Gastrocnemius medialis (tissue), 4 donors: ENCODE measurements at places on chromosomes 5 and 9. TPM values are rescaled to one million over a fixed set of nuclear protein-coding genes. Genes with fewer than 3 reads are reported as not detected.

DNA sequence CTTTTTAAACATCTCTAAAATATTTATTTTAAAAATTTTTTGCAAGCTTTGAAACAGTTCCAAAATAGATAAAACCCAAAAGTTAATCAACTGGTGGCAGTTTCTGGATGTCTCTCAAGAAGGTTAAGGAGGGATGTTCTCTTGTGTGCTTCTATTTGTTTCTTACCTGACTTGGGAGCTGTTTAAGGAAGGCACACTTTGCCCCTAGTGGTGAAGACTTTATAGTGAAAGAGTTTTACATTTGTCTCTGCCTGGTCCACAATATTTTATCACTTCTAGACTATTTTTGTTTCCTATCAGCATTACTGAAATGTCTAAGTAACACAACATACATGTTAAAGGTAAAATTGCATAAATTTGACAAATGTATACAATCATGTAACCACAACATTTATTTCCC is 552.8 kb downstream of the SEMA5A start:
- H3K4me3 ChIP-seq, result no peak overlapping the region
- H3K27me3 ChIP-seq, result no peaks in the 10 kb centered on the region
- DNase-seq, result no peak
- H3K27ac ChIP-seq, result no peak overlapping the region

CTSV gene
- total RNA-seq, result 0.58 TPM

DNA sequence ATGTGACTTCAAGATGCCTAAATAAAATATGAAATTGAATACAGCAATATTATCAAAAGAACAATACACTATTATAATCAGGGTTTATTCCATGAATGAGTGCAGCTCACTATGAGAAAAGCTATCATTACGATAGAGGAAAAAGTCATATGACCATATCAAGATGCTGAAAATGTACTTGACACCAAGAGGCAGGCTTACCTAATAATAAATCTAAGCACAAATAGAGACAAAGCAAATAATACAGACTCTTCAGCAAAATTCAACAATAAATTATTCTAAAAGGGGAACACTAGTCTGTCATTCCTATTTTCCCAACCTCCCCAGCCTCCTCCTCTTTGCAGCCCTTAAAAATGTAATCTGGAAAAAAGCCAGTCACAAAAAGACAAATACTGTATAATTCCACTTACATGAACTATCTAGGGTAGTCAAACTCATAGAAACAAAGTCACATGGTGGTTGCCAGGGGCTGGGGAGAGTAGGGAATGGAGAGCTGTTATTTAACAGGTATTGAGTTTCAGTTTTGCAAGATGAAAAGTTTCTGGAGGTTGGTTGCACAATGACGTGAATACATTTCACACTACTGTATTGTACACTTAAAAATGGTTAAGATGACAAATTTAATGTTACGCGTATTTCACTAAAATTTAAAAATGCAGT is 148.4 kb downstream of the NFIB start:
- no peak for DNase-seq
- H3K36me3 ChIP-seq, result no peaks in the 10 kb centered on the region
- peaks cover 37% of the 10 kb centered on the region for H3K4me1 ChIP-seq
- H3K27me3 ChIP-seq, result no peaks in the 10 kb centered on the region
- no peak overlapping the region for H3K27ac ChIP-seq

- no peaks in the 10 kb centered on the region for H3K27me3 ChIP-seq
- no peak overlapping the region for H3K27ac ChIP-seq
- no peaks in the 10 kb centered on the region for H3K36me3 ChIP-seq
- DNase-seq, result no peak
- H3K4me1 ChIP-seq, result no peaks in the 10 kb centered on the region
Measured at GRCh38 chr9:135785013-135785575, 83.1 kb downstream of the KCNT1 start.

ARHGEF28 gene
- total RNA-seq, result 0.90 TPM

- H3K4me3 ChIP-seq, result no peak overlapping the region
- H3K4me1 ChIP-seq, result no peaks in the 10 kb centered on the region
- no peaks in the 10 kb centered on the region for H3K36me3 ChIP-seq
Measured at GRCh38 chr5:138408023-138408422, 30.8 kb upstream of the REEP2 start.

- H3K27ac ChIP-seq, result no peak overlapping the region
- H3K27me3 ChIP-seq, result no peaks in the 10 kb centered on the region
- H3K4me1 ChIP-seq, result no peaks in the 10 kb centered on the region
- no peak overlapping the region for H3K4me3 ChIP-seq
- no peak for DNase-seq
Measured at GRCh38 chr5:113575074-113575473, 61.6 kb downstream of the YTHDC2 start.

- no peaks in the 10 kb centered on the region for H3K36me3 ChIP-seq
- H3K27ac ChIP-seq, result no peak overlapping the region
- peaks cover 5% of the 10 kb centered on the region for H3K4me1 ChIP-seq
- no peak for DNase-seq
- H3K4me3 ChIP-seq, result no peak overlapping the region
Measured at GRCh38 chr5:80208381-80208780, 47.5 kb downstream of the SERINC5 start.

- no peaks in the 10 kb centered on the region for H3K4me1 ChIP-seq
- H3K4me3 ChIP-seq, result no peak overlapping the region
- no peak overlapping the region for H3K27ac ChIP-seq
- no peak for DNase-seq
Measured at GRCh38 chr9:28616310-28616709, 1043.0 kb upstream of the C9orf72 start.

DNA sequence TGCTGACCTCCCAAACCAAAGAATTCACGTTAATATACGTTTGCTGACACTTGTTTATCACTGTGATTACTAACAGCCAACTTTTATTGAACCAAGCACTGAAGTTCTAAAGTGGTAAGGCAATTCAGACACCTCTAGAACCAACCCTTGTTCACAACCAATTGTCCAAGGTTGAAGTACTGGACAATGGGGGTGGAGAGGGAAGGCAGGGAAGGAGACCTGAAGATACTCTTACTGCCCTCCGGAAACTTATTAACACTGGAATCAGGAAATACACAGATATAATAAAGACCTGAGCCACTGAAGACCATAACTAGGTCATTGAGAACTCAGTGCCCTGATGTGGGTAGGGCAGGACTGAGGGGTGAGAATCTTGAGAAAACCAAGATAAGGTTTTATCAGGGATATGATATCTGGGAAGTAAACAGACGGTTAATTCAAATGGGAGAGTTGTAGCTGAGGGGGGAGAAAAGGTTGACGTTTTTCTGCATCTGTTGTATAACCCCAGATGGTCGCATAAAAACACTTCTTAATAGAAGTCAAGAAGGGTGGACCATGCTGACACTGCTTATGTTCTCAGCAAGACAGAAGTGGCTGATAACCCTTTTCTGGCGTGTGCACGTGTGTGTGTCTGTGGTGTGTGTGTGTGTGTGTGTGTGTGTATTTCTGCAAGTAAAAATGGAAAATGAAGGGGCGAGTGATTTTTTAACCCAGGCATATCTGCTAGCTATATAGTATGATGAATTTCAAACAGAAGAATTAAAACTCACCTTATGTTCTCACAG is 125.9 kb downstream of the LHFPL2 start:
- no peak for DNase-seq
- peaks cover 24% of the 10 kb centered on the region for H3K4me1 ChIP-seq
- H3K36me3 ChIP-seq, result no peaks in the 10 kb centered on the region
- no peak overlapping the region for H3K27ac ChIP-seq

DNA sequence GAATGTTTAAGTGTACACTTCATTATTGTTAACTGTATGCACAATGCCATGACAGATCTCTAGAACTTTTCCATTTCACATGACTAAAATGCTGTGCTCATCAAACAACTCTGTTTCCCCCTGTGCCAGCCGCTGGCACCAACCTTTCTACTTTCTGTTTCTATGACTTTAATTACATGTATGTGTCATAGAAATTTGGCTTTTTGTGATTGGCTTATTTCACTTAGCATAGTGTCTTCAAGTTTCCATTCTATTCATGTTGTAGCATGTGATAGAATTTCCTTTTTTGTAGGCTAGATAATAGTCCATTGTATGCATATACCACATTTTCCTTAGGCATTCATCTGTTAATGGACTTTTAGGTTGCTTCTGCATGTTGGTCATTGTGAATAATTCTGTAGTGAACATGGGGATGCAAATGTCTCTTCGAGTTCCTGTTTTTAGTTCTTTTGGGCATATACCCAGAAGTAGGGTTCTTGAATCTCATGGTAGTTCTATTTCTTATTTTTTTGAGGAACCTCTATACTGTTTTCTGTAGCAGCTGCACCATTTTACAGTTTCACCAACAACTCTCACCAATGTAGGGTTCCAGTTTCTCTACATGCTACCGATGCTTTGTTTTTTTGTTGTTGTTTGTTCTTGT is 184.4 kb upstream of the DMRT1 start:
- no peaks in the 10 kb centered on the region for H3K36me3 ChIP-seq
- no peak overlapping the region for H3K27ac ChIP-seq
- no peaks in the 10 kb centered on the region for H3K27me3 ChIP-seq
- H3K4me3 ChIP-seq, result no peak overlapping the region
- DNase-seq, result no peak

PRLR gene
- total RNA-seq, result 0.55 TPM

PLCXD3 gene
- 1.2 TPM for total RNA-seq

TRAF1 gene
- 1.6 TPM for total RNA-seq

IRX2 gene
- total RNA-seq, result not detected

DNA sequence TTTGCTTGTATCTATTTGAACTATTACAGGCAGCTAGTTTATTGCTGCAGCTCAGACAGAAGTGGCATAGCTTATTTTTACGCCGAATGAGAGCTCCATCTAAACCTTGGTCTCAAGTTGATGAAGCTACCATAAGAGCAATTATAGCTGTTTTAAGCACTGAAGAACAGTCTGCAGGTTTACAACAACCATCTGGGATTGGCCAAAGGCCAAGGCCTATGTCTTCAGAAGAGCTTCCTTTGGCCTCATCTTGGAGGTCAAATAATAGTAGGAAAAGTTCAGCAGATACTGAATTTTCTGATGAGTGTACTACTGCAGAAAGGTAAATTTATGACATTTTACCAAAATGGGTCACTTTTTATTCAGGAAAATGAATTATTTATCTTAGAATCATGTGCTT is 67.9 kb downstream of the YTHDC2 start:
- no peak overlapping the region for H3K27ac ChIP-seq
- peaks cover 24% of the 10 kb centered on the region for H3K36me3 ChIP-seq
- no peak overlapping the region for H3K4me3 ChIP-seq
- no peaks in the 10 kb centered on the region for H3K4me1 ChIP-seq

TRIM23 gene
- total RNA-seq, result 22.3 TPM

TMEM252 gene
- not detected for total RNA-seq

STING1 gene
- 11.5 TPM for total RNA-seq

SLC24A2 gene
- 0.82 TPM for total RNA-seq

- no peak overlapping the region for H3K4me3 ChIP-seq
- peaks cover 26% of the 10 kb centered on the region for H3K4me1 ChIP-seq
- peak overlapping the region; percentile 40 for H3K27ac ChIP-seq
- H3K27me3 ChIP-seq, result no peaks in the 10 kb centered on the region
- no peaks in the 10 kb centered on the region for H3K36me3 ChIP-seq
- no peak for DNase-seq
Measured at GRCh38 chr5:137825165-137825564, 42.5 kb upstream of the MYOT start.

- H3K4me3 ChIP-seq, result no peak overlapping the region
- H3K4me1 ChIP-seq, result no peaks in the 10 kb centered on the region
- no peak overlapping the region for H3K27ac ChIP-seq
Measured at GRCh38 chr9:87853302-87853701, 29.4 kb upstream of the SPATA31E1 start.

GRCh38 chr5:55551358-55551757 is 16.6 kb upstream of the PLPP1 start:
- no peaks in the 10 kb centered on the region for H3K27me3 ChIP-seq
- no peak for DNase-seq
- no peak overlapping the region for H3K27ac ChIP-seq
- H3K36me3 ChIP-seq, result no peaks in the 10 kb centered on the region
- peaks cover 6% of the 10 kb centered on the region for H3K4me1 ChIP-seq

PTGER4 gene
- total RNA-seq, result 5.1 TPM

DNA sequence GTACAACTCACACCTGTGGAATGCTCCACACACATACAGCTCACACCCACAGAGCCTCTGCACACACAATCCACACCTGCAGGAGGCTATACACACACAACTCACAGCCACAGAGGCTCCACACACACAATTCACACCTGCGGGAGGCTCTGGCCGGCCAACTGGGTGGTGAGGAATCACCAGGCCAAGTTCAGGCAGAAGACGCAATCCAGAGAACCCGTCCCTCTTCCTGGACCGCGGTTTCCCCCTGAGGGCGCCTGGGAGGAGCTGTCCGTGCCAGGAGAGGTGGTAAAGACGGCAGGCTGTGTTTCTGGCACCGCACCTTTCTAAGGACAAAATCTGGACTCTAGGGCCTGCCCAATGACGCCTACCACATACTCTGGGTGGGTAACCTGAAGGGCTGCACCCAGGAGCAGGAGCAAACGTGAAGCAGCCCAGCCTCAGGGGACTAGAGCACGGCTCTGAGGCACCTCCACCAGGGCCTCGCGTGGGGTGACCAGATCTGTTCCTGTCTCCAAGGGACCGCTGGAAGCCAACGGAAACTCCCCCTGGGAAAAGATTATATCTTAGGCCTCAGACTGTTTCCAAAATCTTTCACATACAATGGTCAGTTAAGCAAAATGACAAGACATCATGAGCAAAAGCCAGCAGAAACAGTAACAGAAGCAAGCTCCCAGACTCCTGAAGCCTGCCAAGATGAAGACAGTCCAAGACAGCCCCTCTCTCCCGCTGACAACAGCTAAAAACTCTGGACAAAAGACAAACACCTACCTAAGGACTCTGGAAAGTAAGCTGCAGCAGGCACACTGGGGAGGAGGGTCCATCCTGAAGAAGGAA is 16.9 kb downstream of the CAMSAP1 start:
- no peak overlapping the region for H3K27ac ChIP-seq
- H3K4me3 ChIP-seq, result no peak overlapping the region
- H3K27me3 ChIP-seq, result no peaks in the 10 kb centered on the region
- no peaks in the 10 kb centered on the region for H3K36me3 ChIP-seq
- peaks cover 75% of the 10 kb centered on the region for H3K4me1 ChIP-seq
- DNase-seq, result no peak

DNA sequence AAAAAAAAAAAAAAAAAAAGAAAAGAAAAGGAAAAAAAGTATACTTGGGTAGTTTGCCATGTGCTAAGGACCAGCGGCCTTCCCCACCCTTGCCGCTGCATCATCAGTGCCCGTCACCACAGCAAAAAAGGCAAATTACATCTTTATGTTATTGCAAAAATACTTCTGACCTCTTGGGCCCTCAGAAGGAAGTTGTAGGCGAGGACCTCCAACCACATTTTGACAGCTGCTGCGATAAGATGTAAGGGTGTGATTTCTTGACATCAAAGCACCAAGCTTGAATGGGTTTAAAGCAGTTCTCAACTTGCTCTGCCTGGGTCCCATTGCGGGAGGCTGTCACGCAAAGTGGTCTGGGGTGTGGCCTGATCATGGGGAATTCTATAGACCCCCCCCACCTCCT is 39.2 kb downstream of the DMRT1 start:
- no peaks in the 10 kb centered on the region for H3K36me3 ChIP-seq
- no peaks in the 10 kb centered on the region for H3K4me1 ChIP-seq
- no peak overlapping the region for H3K27ac ChIP-seq
- H3K4me3 ChIP-seq, result no peak overlapping the region
- DNase-seq, result no peak
- no peaks in the 10 kb centered on the region for H3K27me3 ChIP-seq

OLFML2A gene
- total RNA-seq, result 48.0 TPM
